ENCODE measurements at places on chromosomes 5 and 9.

- no peak for DNase-seq
These were observed 120.7 kb upstream of the ALDH1B1 start for GRCh38 chr9:38271666-38272241.

GRCh38 chr9:101579711-101580545 is 14.8 kb downstream of the PPP3R2 start:
- no peak for DNase-seq

GRCh38 chr5:169703813-169704212 is 66.7 kb downstream of the DOCK2 start:
- no peak for DNase-seq

GRCh38 chr5:81783401-81783800 is 32.5 kb upstream of the SSBP2 start:
- no peak for DNase-seq

GRCh38 chr9:38643815-38644173 is 23.4 kb upstream of the ANKRD18A start:
- DNase-seq, result no peak

GRCh38 chr5:91101600-91102379 is 281.3 kb downstream of the ARRDC3 start:
- peak; percentile 13 for DNase-seq

DNA sequence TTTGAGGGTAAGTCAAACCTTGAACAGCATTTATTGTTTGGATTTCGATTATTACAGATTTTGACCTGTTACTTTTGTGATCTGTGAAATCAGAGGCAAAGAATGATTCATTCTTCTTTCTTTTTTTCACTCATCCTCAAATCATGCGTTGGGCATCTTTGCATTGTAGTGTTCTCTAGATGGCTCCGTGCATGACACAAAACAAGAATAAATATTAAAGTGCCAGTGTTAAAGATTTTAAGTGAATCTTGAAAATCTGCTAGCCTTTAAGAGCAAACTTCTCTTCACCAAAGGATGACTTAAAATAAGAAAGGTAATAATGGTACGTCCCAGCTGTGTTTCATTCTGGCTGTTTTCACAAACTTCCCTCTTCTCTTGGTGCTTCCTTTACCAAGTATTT is 361.9 kb upstream of the SMARCA2 start:
- DNase-seq, result no peak

- no peak for DNase-seq
These were observed 49.9 kb downstream of the ZFAND5 start for GRCh38 chr9:72315089-72315509.

All from stimulated activated CD4-positive, alpha-beta T cell treated with anti-CD3 and anti-CD28 coated beads, Interleukin-1b, Interleukin-23, amount 100 ng/mL, for 24 hours (primary cell).